CD4-positive, alpha-beta T cell treated with Interleukin-4 for 4 hours (primary cell): ENCODE measurements at places on chromosomes 6 and 20.

GRCh38 chr20:5397393-5397792 is 80.6 kb upstream of the PROKR2 start:
- DNase-seq: no peak

DNA sequence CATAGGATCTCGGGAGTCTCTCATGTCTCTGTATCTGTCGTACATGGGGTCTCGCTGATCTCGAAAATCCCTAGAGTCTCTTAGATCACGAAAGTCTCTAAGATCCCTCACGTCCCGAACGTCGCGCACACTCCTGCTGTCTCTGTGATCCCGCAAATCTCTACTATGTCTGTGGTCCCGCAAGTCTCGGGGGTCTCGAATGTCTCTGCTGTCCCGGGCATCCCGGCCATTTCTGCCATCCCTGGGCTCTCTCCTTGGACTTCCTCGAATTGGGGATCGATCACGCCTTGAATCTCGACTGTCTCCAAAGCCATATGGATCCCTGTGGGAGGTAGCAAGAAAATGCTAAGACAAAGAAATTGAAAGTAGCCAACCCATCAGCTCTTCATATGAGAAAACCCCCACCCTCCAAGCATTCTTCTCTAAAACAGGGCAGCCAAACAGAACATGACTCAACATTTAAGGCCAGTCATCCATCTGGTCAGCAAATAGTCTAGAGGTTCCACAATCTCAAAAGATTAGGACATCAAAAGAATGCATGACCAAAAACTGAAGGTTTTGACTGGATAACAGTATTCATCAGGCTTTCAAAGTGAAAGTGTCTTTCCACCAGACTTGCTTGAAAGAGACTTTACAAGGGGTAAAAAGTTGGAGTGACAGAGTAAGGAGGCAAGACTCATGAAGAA is 19.4 kb downstream of the NCOA5 start:
- DNase-seq: no peak

DNA sequence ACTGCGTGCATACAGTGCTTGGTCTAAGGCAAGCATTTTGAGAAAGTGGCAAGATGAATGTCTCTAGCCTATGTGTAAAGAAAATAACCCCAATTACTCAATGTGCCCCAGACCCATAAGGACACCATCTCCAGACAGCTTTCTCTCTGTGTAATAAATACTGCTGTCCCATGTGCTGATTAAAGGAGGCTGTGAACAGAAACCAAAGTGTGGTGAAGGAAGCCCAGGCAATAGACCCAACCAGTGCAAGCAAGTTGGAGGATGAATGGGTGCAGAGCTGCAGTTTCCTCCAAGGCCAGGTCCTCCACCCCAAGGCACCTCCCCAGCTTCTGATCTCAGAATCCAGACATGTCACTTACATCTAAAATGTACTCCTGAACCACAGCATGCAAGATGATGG is 60.6 kb downstream of the TRAM2 start:
- DNase-seq: no peak

DNA sequence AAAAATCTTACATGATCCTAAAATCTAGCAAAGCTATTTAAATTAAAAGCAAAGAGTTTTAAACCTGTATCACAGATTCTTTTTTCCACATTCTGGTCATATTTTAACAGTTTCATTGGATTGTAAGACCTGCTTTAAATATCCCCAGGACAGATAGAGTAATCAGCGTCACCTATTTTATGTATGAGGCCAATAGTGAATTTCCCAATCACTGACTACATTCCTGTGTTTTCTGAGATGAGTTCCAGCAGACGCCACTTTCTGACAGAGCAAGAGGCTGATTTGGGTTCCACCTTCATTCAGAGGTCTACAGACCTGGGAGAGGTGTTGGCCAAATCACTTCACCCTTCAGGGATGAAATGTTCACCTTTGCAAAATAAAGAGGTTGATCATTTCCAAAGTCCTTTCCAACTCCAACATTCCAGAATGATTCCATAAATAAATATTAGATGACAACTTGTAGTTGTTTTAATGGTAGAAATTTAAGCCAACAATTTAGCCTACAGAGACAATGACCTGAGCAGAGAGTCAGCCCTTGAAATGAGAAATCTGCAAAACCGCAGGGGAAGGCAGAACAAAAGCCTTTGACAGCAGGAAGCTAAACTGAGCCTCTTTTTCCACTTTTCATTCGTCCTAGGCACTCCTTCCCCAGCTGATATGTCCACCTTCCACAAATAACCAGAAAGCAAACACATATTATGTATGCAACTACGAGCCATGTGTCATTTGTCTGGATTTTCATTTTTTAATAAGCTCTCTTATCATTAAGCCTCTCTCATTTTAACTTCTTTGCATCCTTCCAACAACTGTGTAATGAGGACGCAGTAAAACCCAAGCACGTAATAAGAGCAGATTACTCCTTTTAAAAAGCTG is 105.2 kb downstream of the TFAP2A start:
- DNase-seq: no peak

DNA sequence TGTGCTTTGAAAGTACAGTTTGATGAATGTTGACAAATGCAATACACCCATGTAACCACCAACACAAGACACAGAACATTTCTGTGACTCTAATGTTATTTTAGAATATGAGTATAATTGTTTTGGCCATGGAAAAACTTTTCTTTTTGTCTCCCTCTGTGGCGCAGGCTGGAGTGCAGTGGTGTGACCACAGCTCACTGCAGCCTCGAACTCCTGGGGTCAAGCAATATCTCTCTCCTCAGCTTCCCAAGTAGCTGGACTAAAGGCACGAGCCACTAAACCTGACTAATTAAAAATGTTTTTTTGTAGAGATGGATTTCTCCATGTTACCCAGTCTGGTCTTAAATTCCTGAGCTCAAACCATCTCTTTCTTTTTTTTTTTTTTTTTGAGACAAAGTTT is 20.3 kb upstream of the BCAS4 start:
- DNase-seq: no peak

DNA sequence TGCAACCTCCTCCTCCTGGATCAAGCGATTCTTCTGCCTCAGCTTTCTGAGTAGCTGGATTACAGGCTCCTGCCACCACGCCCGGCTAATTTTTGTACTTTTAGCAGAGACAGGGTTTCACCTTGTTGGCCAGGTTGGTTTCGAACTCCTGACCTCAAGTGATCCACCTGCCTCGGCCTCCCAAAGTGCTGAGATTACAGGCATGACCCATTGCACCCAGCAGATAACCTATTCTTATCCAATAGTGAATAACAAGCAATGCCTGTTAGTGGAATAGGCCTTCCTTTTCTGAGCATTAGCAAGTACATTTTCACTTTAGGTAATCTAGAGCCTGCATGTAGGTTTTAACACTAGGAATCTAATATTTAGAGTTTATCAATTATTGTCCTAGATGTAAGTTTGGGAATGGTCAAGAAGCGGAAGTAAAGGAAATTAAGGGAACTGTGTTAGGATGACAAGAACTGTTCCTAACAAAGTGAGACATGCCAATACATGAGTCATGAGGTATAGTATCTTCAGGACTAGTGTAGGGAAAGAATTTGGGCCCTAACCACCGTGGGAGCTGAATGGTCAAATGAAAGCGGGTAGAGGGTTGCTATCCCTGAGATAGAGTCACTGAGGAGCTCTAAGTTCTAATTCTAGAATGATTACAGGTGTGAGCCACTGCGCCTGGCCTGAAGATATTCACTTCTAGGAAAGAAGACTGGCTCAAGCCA is 15.0 kb downstream of the BLTP3A start:
- no peak for DNase-seq

DNA sequence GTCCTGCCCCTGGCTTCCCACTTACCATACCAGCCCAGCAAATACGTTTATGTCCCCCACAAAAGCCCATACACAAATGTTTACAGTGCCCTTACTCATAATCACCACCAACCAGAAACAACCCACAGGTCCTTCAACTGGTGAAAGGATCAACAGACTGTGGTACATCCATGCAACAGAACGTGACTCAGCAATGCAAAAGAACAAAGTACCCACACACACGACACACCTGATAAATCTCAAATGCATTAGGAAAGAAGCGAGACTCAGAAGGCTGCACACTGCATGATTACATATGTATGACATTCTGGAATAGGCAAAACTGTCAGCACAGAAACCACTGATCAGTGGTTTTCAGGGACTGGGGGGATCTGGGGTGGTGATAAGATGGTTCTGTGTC is 20.5 kb downstream of the NCR2 start:
- no peak for DNase-seq

- DNase-seq: no peak
Observed at GRCh38 chr20:63733117-63733516, 3.3 kb upstream of the LIME1 start.

GRCh38 chr6:15025446-15025845 is 220.4 kb upstream of the JARID2 start:
- no peak for DNase-seq

DNA sequence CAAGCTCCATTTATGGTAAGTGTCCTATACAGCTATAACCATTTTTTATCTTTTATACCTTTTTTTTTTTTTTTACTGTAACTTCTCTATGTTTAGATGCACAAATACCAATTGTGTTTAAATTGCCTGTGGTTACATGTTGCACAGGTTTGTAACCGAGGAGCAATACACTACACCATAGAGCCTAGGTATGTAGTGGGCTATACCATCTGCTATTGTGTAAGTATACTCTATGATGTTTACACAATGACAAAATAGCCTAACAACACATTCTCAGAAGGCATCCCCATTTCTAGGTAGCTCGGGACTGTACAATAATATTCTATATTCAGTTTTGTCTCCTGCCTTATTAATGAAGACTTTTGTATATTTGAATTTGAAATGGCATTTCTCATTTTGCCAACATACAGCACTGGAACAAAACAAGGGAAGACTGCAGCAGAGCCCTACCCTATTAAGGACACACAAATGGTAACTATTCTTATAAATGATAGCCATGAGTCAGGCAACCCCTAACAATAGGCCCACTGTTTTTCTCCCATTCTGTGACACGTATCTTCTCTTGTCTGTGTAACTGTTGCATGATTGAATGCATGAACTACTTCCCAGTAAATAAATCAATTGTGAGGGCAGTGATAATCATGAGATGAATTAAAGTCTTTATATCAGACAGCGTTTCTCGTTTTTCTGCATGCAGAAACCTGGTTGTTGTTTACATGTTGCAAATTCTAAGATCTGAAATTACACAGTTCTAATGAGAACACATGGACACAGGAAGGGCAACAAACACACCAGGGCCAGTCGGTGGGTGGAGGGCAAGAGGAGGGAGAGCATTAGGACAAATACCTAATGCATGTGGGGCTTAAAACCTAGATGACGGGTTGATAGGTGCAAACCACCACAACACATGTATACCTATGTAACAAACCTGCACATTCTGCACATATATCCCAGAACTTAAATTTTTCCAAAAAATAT is 173.9 kb downstream of the EPM2A start:
- no peak for DNase-seq

- no peak for DNase-seq
Observed at GRCh38 chr20:46984405-46984804, 89.8 kb downstream of the EYA2 start.

GRCh38 chr6:93300661-93301060 is 118.7 kb downstream of the EPHA7 start:
- DNase-seq: no peak

- no peak for DNase-seq
Observed at GRCh38 chr6:47162793-47163192, 120.7 kb upstream of the ADGRF1 start.

GRCh38 chr6:34020807-34021553 is 124.9 kb downstream of the GRM4 start:
- DNase-seq: no peak

DNA sequence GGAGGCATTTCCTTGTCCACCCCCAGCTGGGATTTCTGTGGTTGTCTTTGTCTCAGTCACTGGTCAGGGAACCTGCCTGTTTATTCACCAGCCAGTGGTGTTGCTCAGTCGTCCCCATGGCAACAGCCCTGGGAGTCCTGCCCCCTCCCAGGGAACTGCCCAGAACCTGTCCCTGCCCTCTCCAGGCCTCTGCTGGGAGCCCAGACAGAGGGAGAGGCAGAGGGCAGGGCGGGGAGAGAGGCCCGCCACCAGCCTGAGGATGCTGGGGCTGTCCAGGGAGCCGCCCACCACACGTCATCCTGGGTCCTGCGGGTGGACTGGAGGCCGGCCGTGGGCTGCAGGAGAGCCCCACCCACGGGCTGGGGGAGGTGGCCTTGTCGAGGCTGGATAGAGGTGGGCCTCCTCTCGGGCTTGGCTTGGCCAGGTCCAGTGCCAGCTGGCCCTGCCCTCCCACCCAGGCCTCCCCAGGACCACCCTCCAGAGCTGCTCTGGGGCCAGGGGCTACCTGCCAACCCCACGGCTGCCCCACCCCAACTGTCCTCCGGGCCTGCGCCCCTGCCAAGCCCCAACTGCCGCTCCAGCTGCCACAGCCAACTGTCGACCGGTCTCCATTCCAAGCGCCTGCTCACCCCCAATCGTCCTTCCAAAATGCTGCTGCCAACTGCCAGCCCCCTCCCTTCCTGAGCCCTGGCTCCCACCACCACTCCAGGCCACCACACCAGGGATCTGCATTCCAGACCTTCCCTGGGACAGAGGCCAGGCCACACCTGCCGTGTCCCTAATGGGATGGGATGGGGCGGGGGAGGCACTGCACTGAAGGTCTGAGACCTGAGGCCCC is 4.2 kb upstream of the ZBTB46 start:
- DNase-seq: no peak

DNA sequence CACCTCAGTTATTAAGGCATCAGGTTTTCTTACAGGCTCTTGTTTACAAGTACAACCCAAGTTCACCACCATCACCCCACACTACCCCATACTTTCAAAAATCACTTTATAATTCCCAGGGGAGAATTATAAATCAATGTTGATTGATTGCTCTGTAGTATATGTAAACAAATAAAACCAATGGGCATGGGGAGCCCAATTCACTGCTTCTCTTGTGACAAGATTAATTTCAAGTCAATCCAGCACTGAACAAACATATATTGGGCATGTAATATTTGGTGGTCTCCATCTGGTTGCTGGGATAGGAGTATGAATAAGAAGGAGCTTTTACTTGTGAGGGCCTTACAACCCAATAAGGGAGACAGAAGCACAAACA is 95.8 kb downstream of the CLVS2 start:
- no peak for DNase-seq

GRCh38 chr6:161211380-161212035 is 62.4 kb downstream of the AGPAT4 start:
- no peak for DNase-seq

- DNase-seq: no peak
Observed at GRCh38 chr6:15515226-15515625, 147.6 kb downstream of the DTNBP1 start.
